ENCODE measurements at places on chromosomes 6 and 20.
A peak's percentile ranks its signal among the peaks of the same experiment; 100 is the strongest.

DNA sequence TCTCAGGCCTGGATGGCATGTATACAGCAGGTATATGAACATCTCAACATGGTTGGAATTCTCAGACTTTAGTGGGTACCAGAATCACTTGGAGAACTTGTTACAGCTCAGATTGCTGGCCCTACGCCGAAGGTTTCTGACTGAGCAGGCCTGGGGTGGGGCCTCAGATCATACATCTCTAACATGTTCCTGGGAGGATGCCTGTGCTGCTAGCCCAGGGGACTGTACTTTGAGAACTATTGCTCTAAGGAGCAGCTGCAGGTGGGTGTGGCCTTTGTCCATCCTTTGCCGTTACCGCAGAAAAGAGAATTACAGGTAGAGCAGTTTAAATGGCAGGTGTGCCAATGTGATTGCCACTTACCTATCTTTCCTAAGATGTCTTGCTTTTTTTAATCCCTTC is 310.5 kb upstream of the JAG1 start:
- H3K4me1 ChIP-seq = no peaks in the 10 kb centered on the region
- H3K4me3 ChIP-seq = no peak overlapping the region
- no peaks in the 10 kb centered on the region for H3K27me3 ChIP-seq
- H3K27ac ChIP-seq = no peak overlapping the region
- no peak for DNase-seq

DNA sequence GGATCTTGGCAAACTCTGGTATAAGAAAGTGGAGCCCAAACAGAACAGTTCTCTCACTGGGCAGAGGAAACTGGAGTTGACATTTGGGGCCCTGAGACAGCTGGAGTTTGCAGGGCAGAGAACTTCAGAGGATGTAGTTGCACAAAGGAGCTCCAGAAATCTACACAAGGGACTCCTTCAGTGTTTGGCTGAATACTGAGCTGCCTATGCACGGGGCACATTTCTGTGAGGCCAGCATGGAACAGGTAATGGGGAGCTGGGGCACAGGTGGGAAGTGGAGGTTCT is 169.3 kb downstream of the ANKRD60 start:
- DNase-seq = no peak
- no peak overlapping the region for H3K4me3 ChIP-seq
- peaks cover 59% of the 10 kb centered on the region for H3K27me3 ChIP-seq
- H3K4me1 ChIP-seq = no peaks in the 10 kb centered on the region
- no peaks in the 10 kb centered on the region for H3K36me3 ChIP-seq

DNA sequence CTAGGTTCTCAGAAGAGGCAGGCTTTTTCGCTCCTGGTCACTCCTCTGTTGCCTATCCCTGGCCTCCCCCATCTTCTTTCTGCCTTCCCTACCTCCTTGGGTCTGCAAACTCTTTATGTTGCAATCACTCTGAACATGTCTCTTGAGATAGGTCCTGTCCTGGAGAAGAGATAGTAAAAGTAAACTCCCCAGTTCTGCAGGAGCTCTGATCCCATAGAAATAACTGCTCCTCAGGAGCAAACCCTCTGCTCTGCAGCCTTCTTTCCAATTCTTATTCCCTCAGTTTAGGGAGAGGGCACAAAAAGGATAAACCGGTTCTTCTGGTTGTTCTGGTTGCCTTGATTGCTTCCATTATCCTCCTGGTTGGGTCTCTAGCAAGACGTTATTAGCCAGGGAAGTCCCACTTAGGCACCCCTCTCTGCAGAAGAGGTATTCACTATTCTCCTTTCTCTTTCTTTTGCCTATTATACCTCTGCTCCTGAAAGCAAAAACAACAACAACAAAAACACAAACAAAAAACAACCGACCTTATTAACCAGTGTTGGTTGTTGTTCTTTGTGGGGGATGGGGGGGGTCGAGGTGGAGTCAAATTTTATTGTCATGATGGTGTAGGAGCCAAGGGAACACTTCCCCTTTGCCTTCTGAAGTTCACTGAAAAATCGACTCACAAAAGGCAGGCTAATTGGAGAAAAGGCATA is 973 bp downstream of the TRIM38 start:
- H3K27ac ChIP-seq = peak overlapping the region; percentile 98
- H3K36me3 ChIP-seq = peaks cover 14% of the 10 kb centered on the region
- H3K4me1 ChIP-seq = peaks cover 78% of the 10 kb centered on the region
- no peak for DNase-seq

DNA sequence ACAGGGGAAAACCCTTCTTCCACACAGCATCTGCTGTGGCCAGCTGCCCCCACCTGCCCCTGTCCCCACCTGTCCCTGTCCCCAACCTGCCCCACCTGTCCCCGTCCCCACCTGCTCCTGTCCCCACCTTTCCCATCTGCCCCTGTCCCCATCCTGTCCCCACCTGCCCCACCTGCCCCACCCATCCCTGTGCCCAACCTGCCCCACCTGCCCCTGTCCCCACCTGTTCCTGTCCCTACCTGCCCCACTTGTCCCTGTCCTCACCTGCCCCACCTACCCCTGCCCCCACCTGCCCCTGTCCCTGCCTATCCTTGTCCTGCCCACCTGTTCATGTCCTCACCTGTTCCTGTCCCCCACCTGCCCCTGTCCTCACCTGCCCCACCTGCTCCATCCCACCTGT is 6.4 kb upstream of the MYT1 start:
- H3K27ac ChIP-seq = no peak overlapping the region
- no peak for DNase-seq
- peaks cover 6% of the 10 kb centered on the region for H3K36me3 ChIP-seq
- peaks cover 7% of the 10 kb centered on the region for H3K4me1 ChIP-seq
- peaks cover 30% of the 10 kb centered on the region for H3K27me3 ChIP-seq

- peaks cover 14% of the 10 kb centered on the region for H3K4me1 ChIP-seq
- H3K4me3 ChIP-seq = no peak overlapping the region
- H3K27me3 ChIP-seq = peaks cover 61% of the 10 kb centered on the region
- H3K36me3 ChIP-seq = peaks cover 2% of the 10 kb centered on the region
Observed at GRCh38 chr6:128515550-128516513, 4.6 kb downstream of the PTPRK start.
